ENCODE measurements at places on chromosomes 5 and 9.

DNA sequence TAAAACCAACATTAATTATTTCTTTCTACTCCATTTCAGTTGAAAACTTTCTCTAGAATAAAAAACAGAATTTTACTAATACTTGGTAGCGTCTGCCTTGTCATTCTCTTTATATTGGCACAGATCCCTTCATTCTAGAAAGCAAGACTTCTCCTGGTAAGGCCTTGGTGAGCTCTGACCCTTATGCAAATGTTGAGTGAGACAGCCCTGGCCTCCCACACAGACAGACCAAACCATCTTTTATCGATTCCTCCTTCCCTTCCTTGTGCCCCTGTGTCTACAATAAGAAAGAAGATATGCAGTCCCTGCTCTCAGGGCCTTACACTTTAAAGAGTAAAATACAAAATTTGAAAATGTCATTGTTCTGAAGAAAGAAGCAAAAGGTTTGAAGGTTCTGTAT is 262.2 kb downstream of the EFNA5 start:
- DNase-seq, result no peak

DNA sequence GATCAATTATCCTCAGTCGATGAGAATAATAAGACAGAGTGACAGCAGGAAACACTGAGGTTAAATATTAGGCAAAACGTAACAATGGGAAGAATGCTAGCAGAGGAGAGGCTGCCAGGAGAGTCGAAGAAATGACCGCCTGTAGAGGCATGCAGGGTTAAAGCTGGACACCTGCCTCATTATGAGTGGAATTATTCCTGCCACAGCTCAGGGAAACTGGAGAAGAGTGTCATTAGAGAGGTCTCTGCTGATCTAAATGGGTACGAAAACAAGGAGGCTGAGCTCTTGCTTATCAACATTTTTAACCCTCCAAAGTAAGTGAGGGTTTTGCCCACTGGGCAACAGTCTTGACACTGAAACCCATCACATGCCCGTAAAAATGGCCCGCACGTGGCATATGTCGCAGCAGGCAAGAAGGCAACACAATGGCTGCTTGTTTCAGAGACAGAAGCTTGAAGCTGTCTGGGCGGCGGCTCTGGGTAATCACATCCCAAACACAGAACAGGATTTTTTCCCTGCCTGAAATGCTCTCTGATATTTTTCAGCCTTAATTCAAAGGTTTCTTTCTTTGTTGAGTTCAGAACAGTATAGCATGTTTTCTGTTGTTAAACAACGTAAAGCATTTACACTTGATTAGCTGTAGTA is 118.7 kb downstream of the MED27 start:
- no peak for DNase-seq

DNA sequence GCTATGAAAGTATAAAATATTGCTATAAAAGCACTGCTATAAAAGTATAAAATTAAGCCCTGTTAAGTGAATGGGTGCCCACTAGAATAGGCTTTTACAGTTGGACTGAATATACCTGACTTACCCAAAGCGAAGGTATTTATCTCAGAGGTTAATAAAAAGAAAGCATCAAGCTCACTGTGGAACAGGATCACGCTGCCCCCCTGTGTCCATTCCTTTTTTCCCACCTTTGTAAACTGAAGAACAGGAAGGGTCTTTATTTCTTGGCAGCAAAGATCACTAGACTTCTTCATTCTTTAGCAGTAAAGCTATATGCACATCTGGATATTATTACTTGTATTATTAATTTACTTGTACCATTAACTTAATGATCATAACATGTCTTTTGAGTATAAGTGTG is 22.1 kb upstream of the PLPP6 start:
- DNase-seq, result no peak

DNA sequence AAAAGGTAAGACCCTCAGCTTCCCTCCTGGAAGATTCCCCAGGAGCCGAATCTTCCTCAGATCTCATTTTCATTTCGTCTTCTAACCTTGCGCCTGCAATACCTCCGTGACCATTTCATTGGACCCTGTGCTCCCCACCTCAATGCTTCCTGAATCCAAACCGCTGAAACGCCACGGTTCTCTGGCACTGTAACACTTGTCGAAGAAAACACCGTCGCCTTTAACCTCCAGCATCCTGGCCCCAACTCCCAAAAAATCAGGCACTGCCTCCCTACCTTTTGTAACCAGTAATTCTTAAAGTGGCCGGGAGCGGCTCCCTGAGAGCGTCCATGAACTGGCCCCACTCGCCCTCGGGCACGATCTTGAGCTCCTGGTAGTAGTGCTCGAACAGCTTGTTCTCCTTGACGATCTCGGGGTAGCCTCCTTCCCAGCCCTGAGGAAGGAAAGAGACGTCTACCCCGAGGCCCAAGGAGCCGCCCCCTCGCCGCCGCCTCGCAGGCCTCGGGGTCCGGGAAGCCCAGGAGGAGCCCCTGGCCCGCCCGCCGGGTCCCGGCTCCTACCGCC is 438 bp downstream of the NSUN2 start:
- no peak for DNase-seq

GRCh38 chr9:136013116-136013515 is 51.9 kb upstream of the UBAC1 start:
- DNase-seq, result no peak

- no peak for DNase-seq
Measured at GRCh38 chr9:107593224-107593870, 103.8 kb upstream of the KLF4 start.

DNA sequence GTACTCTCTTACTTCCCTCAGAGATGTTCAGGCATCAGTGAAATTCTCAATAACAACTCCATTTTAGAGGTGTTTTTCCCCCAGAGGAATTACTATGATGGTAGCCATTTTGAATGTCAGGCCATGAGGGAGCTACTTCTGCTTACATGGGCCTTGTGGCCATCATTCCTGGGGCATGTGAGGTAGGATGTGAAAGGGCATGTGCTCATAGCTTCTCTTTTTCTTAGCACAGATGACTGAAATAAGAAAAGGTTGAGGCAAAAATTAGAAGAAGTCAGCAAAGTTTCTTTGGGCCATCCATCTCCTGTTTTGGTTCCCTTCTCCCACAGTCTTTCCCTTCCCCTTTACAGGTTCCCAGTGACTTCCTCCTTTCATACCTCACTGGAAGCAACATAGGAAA is 68.8 kb downstream of the FEM1C start:
- DNase-seq, result no peak

- no peak for DNase-seq
Measured at GRCh38 chr9:3888497-3888858, 362.7 kb upstream of the RFX3 start.

GRCh38 chr5:174300118-174300940 is 254.8 kb downstream of the NSG2 start:
- DNase-seq, result no peak

- no peak for DNase-seq
Measured at GRCh38 chr5:143550986-143551630, 147.6 kb upstream of the NR3C1 start.

- no peak for DNase-seq
Measured at GRCh38 chr5:30030101-30030500, 1163.4 kb upstream of the CDH6 start.

DNA sequence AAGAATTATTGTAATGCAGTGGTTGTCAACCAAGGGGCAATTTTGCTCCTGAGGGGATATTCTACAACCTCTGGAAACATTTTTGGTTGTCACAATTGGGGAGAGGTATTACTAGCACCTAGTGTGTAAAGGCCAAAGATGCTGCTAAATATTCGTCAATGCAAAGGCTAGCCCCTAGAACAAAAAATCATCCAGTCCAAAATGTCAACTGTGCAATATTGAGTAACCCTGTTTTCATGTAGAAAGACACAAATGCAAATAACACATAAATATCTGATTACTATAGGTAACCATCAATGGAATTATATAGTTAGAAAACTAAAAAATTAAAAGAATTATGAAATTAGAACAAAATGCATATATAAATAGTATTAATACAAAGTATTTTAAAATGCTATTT is 26.1 kb downstream of the RNF145 start:
- DNase-seq, result no peak

DNA sequence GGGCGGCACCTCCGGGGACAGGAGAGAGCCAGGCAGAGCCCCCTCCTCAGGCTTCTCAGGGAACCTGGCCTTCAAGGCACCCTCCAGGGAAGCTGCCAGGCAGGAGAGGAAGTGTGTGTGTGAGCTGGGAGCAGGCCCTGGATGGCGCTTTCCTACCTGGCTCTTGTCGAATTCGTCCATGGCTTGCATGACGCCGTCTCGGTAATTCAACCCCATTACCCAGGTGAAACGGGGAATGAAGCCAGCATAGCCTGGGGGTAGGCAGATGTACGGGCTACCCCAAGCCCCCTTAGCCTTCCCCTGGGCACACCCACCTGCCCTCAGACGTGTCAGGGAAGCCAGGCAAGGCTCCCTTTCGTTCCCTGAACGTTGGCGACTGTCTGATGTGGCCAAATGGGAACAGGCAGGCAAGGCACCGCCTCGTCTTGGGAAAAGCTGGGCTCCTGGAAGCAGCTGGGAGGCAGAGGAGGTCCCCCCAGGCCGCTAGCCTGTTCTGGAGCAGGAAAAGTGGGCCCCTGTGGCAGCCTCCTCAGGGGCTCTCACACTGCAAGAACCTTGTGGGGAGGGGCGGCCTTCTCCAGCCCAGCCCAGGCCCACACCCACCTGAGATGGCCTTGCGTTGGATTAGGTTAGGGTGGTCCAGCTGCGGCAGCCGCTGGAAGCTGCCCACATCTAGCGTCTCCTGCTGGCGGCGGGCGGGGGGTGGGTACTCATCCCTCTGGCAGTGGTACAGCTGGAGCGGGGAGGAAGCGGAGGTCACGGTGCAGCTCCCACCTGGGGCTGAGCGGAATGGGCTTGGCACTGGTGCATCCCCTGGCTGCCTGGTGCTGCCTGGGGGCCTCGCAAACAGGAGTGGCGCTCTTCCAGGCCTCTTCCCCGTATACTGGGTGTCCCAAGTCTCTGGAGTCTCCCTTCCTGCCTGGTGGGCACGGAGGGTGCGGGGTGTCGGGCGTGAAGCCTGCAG is 3.7 kb downstream of the TUBB4B start:
- no peak for DNase-seq

DNA sequence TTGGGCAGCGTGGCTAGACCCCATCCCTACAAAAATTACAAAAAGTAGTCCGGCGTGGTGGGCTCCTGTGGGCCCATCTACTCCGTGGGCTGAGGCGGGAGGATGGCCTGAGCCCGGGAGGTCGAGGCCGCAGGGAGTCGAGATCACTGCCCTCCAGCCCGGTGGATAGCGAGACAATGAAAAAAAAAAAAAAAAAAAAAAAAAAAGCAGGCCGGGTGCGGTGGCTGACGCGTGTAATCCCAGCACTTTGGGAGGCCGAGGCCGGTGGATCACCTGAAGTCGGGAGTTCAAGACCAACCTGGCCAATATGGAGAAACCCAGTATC is 110.5 kb upstream of the LPCAT1 start:
- DNase-seq, result no peak

GRCh38 chr5:20522905-20523482 is 535.0 kb upstream of the CDH18 start:
- DNase-seq, result no peak

DNA sequence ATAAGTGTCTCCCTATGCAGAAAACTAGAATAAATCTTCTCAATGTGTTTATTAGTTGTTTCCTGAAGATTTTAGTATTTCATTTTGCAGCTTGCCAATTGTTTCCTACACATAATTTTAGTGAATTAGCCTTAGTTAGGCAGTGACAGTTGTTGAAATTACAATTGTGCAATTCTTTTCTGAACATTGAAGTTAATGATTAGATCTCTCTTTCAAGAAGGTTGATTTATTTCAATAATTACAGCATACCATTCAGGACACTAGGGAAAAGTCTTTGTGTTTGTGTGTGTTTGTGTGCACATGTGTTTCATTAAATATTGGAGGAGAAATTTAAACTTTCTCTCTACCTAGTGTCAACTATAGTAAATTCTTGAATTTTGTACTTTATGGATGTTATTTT is 199.6 kb upstream of the MPDZ start:
- no peak for DNase-seq

DNA sequence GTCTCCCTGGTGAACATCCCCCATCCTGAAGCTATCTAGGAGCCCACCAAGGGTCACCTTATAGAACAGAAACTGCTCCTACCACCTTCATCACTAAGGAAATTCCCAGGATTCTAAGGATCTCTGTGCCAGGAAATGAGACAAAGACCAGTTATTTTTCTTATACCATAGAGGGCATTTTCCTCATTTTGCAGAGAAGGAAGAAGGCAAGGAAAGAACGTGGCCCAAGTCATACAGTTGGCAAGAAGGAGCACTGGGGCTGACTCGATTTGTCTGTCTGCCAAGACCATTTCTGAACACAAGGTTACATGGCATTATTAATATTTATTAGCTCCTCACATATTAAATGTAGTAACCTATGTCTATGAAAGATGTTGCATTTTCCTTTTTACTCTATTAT is 49.6 kb upstream of the TNFSF15 start:
- no peak for DNase-seq

- DNase-seq, result no peak
Measured at GRCh38 chr9:119318371-119318770, 50.9 kb downstream of the BRINP1 start.

GRCh38 chr5:40616781-40617180 is 62.9 kb upstream of the PTGER4 start:
- DNase-seq, result no peak

DNA sequence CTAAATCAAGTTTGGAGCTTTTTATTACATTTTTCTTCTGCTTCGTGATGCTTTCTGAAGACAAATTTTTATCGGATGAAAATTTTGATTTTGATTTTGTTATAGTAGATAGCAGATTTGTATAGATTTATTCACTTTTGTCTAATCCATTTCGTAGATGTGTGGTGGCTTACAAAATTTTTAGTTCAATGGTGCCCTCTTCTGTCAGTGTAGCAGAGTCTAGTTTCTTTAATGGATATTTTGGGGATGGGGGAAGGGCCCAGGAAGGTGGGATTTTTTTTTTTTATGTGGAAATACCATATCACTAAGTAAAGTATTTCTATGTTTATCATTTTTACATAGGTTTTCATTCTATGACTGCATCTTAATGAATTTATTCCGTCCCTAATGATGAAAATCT is 259.9 kb upstream of the TARS1 start:
- DNase-seq, result peak; percentile 29

GRCh38 chr9:106622164-106622487 is 240.8 kb upstream of the ZNF462 start:
- no peak for DNase-seq

- DNase-seq, result no peak
Measured at GRCh38 chr5:80468131-80468530, 19.8 kb upstream of the FAM151B start.

GRCh38 chr9:109369285-109369684 is 48.4 kb upstream of the EPB41L4B start:
- no peak for DNase-seq
